ENCODE measurements at places on chromosomes 16 and 17.

- no peak for DNase-seq
These were observed 15.9 kb upstream of the SLC38A10 start for GRCh38 chr17:81310949-81311550.

DNA sequence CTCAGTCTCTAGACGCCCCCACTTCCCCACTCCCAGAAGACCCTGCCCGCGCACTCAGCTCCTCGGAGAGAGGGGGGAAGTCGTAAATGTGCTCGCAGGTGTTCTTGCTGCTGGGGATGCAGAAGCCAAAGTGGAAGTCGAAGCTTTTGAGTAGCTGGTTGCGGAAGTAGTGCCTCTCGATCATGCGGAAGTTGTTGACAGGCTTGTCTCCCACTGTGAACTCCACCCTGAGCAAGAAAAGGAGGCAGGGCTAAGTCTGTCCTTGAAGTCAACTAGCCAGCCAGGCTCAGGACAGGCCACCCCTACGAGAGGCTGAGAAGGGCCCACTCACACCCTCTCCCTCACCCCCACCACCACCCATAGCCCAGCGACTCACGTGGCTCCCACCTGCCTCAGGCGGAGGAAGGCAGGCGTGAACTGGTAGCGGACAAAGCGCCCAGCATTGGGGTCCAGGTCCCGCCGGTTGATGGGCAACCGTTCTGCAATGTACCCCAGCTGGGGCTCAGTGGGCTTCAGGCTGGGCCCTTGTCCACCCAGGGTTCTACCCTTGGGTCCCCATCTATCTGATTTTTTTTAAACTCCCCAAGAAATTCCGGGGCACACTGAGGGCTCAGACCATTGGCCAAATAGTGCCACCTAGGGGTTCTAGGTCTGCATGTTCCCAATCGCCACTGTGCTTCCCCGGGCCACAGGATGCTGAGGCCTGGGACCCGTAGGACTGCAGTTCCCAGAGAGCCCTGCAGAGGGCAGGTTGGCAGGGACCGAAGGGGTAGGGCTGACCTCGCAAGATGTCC, 4.6 kb downstream of the UNC119 start:
- peak; percentile 60 for DNase-seq

GRCh38 chr17:49358641-49359247, 3.3 kb downstream of the ZNF652 start:
- no peak for DNase-seq

DNA sequence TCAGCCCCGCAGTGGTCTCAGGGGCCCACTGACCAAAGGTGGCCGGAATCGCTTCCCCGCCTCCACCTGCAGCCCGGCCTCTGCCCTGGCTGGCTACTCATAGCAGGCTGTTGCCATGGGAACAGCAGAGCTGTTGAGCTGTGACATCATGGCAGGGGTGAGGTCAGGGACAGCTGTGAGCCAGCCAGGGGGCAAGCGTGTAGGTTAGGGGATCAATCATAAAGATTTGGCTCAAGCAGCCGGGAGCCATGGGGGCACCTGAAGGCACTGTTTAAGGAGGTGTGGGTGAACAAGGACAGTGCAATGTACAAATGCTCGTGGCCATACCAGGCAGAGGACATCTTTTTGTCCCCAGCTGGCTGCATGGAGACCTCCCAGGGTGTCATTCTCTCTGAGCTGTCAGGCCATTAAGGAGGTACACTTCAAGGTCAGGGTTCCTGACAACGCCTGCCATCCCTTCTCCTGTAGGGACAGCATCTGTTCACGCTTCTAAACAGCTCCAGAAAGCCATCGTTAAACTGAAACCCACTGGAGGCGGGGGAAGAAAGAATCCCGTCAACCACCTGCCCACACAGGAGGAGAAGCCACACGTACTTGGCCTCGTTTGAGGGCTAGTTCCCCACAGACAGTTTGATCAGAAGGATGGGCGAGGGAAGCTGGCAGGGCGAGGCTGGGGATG, at the start of gene CEP295NL:
TSS of gene CEP295NL (minus strand) at position 101 of the 679 bp plus-strand sequence. CDS start 1,373 bp downstream, outside the sequence.
- no peak for DNase-seq

DNA sequence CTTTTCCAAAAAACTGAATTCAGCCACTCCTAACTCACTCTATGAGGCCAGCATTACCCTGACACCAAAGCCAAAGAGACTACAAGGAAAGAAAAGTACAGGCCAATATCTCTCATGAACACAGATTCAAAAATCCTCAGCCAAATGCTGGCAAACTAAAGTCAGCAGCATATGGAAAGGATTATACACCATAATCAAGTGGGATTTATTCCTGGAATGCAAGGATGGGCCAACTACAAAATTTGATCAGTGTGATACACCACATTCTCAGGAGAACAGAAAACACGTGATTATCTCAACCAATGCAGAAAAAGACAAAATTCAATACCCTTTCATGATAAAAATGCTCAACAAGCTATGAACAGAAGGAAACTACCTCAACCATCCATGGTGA, 7.7 kb upstream of the AATK start:
- no peak for DNase-seq

DNA sequence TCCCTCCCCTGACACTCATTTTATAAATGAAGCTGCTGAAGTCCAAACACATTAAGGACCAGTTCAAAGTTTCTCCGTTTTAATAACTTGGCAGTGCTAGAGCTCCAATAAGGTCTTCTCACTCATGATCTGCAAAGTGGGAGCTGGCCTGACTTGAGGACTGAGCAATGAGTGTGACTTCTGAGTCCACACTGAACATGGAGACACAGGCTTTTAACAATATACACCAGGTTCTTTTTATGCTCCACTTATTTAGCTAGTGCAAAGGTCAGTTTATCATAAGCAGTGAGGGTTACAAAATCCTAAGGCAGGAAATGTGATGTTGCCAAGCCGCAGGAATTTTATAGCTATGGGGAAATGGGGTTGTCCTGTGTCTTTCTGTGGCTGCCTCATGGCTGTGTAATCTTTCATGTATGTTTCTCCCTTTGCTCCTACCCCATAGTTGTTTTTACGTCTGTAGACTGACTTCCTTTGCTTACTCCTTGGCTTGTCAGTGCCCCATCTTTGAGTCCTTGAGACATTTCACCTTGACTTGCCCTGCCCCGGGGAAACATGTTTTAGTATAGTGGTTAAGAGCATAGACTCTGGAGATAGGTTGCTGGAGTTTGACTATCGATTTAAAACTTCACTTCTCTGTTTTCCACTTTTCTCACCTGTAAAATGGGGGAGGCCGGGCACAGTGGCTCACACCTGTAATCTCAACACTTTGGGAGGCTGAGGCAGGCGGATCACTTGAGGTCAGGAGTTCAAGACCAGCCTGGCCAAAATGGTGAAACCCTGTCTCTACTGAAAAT, 12.2 kb upstream of the MMD start:
- peak; percentile 89 for DNase-seq

DNA sequence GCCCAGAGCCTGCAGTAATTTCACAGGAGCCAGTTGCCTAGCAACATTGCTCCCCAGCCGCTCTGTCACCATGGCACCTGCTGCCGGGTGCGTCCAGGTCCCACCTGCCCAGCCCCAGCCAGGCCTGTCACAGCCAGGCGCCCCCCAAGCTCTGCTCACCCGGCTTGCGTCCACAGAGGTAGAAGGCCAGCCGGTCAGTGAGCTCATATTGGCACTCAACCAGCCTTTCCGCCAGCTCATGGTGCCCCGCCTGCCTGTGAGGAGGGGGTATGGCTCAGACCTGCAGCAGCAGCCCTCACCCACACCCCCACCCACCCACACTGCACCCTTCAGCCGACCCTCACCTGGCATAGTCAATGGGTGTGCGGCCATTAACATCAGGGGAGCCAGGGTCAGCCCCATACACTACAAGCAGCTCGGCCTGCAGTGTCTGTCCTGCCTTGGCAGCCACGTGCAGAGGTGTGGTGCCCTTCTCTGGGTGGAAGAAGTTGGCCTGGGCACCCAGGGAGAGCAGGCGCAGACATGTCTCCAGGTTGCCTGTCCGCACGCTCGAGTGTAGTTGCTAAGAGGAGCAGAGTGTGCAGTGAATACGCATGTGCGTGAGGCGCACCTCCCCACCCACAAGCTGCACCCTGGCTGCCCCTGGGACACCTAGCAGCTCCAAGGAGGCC, 7.7 kb downstream of the GIT1 start:
- no peak for DNase-seq

GRCh38 chr16:65223335-65223734, 101.5 kb upstream of the CDH11 start:
- DNase-seq: no peak

DNA sequence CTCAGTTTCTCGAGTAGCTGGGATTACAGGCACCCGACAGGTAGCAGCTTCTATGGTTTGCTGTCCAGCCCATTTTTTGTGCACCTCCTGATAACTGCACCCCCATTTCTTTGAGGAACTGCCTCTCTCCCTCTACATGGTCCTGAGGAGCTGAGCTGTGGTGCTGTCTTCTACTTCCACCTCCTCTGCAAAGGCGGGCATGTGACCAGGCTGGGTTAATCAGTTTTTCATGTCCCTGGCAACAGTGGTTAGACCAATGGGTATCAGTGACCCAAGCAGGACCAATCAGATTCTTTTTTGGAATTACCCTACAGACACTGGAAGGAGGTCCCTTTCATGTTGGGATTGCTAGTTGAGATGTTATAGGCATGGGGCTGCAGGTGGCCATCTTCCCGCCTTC, 41.3 kb downstream of the TBX21 start:
- DNase-seq: no peak

DNA sequence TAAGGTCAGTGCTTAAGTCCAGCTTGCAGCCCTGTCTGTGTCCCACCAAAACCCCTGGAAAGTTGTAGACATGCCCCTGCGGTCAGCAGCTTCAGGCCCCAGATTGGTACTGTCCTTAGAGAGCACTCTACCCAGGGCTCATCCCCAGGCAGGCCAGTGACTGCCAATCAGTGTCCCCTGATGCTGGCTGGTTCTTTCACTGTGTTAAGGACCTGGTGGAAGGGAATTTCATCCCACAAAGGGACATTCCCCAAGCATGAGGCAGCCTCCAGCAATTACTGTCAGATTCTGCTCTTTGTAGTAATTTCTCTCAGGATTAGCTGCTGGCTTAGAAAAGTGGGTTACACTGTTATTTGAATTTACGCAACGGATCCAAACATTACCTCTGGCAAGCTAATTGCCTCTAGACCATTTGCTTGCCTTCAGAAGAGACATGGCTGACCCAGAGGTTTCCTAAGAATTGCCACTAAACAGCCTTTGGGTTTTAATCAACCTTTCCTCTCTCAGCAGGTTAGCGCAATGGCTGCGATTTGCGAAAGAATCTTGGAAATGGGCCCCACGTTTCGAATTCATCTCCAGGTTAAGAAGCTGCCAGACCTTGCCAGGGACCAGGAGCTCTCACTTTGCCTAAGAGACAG, 5.9 kb downstream of the IRX6 start:
- no peak for DNase-seq

DNA sequence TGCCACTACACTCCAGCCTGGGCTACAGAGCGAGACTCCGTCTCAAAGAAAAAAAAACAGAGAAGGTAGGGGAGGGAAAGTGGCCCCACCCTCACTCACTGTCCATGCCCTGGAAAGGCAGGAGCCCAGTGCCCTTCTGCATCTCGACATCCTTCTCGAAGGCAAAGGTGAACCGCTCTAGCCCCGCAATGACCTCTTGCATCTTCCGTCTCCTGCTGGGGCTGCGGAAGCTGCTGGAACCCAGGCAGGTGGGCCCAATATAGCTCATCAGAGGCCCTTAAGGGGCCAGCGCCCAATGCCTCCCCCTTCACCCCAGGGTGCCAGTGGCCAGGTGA, at the start of gene CPSF4L:
TSS of gene CPSF4L (minus strand) at position 264 of the 335 bp plus-strand sequence. CDS start at position 202, 62 bp downstream.
- DNase-seq: no peak

DNA sequence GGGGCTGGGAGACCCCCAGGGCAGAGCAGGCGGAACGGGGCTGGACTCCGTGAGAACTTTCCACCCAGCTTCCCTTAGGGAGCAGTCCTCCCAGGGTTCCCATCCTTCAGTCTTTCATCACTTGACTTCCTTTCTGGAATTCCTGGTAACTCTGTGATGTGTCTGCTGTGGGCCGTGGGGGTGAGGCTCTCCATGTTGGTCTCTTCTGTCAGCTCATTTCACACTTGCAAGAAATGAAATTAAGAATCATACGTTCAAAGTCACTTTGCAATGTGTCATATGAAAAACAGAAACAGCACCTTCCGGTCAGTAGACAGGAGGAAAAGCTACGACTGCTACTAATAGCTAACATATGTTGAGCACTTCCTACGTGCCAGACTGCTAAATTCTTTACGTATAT, 5.4 kb upstream of the BBS2 start:
- DNase-seq: peak; percentile 17

- DNase-seq: peak; percentile 83
These were observed 202.4 kb downstream of the AXIN2 start for GRCh38 chr17:65359016-65359415.

GRCh38 chr16:50209546-50210265, 56.6 kb downstream of the TENT4B start:
- DNase-seq: no peak

DNA sequence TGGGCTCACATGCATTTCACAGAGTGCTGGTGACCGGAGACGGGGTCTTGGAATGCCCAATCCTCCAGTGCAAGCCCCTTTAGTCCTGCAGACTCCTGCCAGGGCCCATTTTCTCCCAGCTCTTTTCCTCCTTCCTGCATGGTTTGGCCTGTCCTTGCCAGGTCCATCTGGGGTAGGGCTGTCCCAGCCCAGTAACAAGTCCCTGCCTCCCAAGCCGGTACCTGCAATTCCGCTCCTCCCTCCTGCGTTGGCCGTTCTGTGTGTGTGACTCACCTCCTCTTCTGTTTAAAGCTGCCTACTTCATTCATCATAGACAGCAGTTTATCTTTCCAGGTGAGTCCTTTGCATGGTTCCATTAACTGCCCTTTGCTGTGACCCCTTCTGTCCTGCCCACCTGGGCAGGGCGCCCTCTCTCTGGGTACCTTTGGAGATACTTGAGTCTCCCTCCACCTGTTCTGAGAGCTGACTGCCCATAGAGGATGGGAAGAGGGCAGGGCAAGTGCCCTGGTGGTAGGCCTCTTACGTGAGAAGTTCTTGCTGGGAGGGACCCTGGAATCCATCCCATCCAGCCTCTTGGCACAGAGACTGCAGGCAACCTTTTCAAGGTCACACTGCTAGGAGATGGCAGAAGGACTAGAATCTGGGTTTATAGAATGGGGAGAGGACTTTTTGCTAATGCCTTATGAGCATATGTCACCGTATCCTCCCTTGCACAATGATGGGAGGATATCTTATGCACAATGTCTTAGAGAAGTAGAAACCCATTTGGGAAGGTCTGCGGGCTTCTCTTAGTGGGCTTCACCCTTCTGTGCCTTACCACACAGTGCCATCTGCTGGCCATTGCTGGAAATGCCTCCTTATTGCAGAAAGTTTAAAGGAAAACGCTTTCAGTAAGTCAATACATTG, 29.7 kb upstream of the LGALS9 start:
- DNase-seq: peak; percentile 67

- DNase-seq: no peak
These were observed 28.0 kb upstream of the LITAF start for GRCh38 chr16:11614587-11615175.

GRCh38 chr16:48503336-48503735, 106.6 kb downstream of the N4BP1 start:
- DNase-seq: no peak

DNA sequence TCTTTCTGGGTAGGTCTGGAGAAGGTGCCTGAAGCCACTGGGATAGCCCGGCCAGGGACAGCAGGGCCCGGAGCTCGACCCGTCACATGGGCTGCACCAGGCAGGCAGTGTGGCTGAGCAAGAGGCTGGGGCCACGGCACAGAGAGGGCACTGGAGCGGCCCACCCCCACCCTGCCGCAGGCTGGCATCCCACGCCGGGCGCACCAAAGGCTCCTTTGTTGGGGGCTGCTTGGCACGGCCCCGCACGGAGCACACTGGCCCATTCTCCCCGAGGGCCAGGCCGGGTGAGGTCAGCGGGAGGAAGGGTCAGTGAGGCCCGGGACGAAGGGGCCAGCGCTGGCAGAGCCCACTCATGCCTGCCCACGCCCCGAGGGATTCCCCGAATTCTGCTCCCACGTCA, 36.5 kb upstream of the PVALEF start:
- no peak for DNase-seq

- DNase-seq: no peak
These were observed 1.4 kb downstream of the PLCD3 start for GRCh38 chr17:45130681-45131615.

Measured in brain microvascular endothelial cell (primary cell).